ENCODE measurements at places on chromosomes 16 and 17. TPM values are rescaled to one million over a fixed set of nuclear protein-coding genes. Genes with fewer than 3 reads are reported as not detected.

The CHD3 gene
- total RNA-seq: 90.9 TPM

The NPIPB6 gene
- total RNA-seq: 0.56 TPM

The TEKT5 gene
- 0.50 TPM for total RNA-seq

The ZNF830 gene
- total RNA-seq: 16.9 TPM

The GPR179 gene
- not detected for total RNA-seq

The CHST4 gene
- 7.6 TPM for total RNA-seq

The GAS2L2 gene
- total RNA-seq: not detected

The ZSCAN10 gene
- 0.11 TPM for total RNA-seq

The KRTAP9-1 gene
- not detected for total RNA-seq

The ABCA5 gene
- 87.6 TPM for total RNA-seq

The NPIPB2 gene
- total RNA-seq: 5.2 TPM

The CACNA1G gene
- not detected for total RNA-seq

The SMIM36 gene
- not detected for total RNA-seq

The ZDHHC7 gene
- 36.0 TPM for total RNA-seq

The DHRS7C gene
- not detected for total RNA-seq

The CDH8 gene
- not detected for total RNA-seq

The IRX5 gene
- total RNA-seq: 1.1 TPM

The IRX6 gene
- total RNA-seq: not detected

The GID4 gene
- 16.7 TPM for total RNA-seq

The PLA2G10 gene
- not detected for total RNA-seq

The PTRH2 gene
- 19.9 TPM for total RNA-seq

The ORC6 gene
- total RNA-seq: not detected

The CCL7 gene
- not detected for total RNA-seq

All from adrenal gland (tissue), 19 donors.